ENCODE measurements at places on chromosomes 13 and 19.

- no peak for DNase-seq
These were observed 87.6 kb downstream of the MYCBP2 start for GRCh38 chr13:77239312-77239711.

- DNase-seq, result no peak
These were observed 43.3 kb downstream of the ZNF146 start for GRCh38 chr19:36258028-36258875.

DNA sequence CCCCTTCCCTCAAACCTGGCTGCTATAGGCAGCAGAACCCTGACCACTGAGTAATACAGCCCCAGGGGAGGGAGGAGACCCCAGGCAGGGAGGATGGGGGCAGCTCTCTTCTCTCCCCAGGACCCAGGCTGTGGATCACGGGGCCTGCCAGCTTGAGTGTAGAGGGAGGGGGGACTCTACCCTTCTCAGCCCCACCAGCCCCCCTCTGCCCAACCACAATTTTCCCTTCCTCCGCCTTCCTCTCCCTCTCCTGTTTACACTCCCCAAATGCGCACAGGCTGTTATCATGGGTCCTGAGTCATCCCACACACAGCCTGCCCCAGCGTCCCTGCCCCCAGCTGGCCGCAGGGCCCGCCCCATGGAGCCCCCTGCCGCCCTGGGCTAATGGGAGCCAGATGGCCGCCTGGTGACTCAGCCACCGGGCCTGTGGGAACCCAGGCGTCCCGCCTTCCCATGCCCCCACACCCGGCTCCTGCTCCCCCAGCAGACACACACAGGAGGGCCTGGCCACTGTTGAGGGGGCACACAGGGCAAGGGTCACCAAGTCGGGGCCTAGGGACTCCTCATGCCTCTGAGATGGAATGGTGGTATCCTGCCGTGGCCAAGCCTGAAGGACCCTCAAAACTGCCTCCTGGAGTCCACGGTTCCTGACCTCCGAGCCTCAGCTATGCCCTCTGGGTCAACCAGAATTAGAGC lies 13.6 kb downstream of the CCDC97 start:
- DNase-seq, result no peak

GRCh38 chr19:16367261-16367683 lies 42.6 kb downstream of the KLF2 start:
- no peak for DNase-seq

DNA sequence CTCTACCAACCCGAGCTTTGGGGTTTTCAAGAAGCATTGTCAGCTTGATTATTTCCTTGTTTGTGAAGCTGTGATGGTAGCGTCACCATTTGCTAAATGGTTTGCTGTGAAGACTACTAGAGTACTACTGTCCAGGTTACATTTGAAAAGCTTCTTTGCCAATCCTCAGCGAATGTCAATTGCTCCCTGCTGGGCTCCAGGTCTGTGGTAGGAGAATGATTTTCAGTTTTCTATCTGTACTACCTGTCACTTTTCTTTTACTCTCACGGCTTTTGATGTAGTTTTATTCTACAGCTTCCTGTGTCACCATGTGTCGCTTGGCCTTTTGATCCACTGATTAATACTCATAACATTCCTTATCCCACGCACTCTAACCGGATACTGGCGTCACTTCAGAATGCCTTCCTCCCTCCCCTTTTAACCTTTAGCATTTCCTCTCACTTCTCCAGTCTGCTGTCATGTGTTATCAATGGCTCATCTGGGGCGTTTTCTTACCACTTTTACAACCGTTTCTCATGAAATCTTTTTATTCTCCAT lies 7.5 kb upstream of the GPR183 start:
- no peak for DNase-seq

GRCh38 chr13:101751488-101751887 lies 299.0 kb downstream of the ITGBL1 start:
- DNase-seq, result no peak

GRCh38 chr19:802498-803098 lies 5.3 kb downstream of the PTBP1 start:
- no peak for DNase-seq

- DNase-seq, result no peak
These were observed 785.0 kb downstream of the SLITRK5 start for GRCh38 chr13:88456151-88456550.

GRCh38 chr19:5908773-5909442 lies 4.2 kb downstream of the VMAC start:
- no peak for DNase-seq

GRCh38 chr13:35888457-35888883 lies 242.7 kb downstream of the DCLK1 start:
- no peak for DNase-seq

- no peak for DNase-seq
These were observed 103.9 kb downstream of the LMO7 start for GRCh38 chr13:75740031-75740430.

GRCh38 chr13:111034811-111035210 lies 80.3 kb upstream of the ARHGEF7 start:
- DNase-seq, result no peak

GRCh38 chr19:1268226-1269064 lies 687 bp upstream of the CIRBP start:
- no peak for DNase-seq

Measured in stimulated activated CD4-positive, alpha-beta T cell treated with anti-CD3 and anti-CD28 coated beads, Interleukin-1b, Interleukin-23, amount 100 ng/mL, for 1 hour (primary cell).